ENCODE measurements at places on chromosomes 16 and 17.

DNA sequence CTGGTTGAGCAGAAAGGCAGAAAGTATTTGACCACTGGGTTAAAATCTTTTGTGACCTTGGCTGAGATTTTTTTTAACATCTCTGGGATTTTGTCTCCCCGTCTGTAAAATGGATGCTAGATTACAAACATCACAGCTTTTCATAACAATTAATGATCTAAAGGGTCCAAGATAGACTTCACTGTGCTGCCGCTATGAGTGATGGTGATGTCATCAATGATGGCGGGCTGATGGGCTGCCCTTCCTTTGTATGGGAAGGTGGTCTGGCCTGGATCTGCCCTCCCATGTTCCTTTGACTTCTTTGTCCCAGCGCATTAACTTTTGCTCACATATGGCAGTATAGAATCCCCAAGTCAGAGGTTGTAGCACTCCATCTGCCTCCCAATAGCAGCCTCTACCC lies 116.7 kb downstream of the IRX5 start:
- no peak for DNase-seq

GRCh38 chr17:66717641-66718058 lies 117.3 kb upstream of the CACNG5 start:
- no peak for DNase-seq

DNA sequence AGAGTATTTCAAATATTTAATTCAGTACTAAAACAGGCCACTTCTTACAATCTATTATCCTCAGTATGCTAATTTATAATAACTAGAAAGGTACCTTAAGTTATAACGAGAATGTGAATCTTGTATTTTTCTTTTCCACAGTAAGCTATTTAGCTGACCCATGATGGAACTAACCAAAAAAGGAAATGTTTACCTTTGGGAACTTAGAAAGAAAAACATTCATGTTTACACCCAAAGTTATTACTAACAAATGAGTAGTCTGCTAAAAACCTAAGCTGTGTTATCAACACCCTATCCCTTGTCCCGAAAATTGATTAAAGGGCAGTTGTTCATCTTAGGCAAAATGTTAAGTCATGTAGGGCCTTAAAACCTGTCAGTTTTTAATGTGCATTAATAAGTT lies 8.1 kb downstream of the GNA13 start:
- DNase-seq = no peak

- no peak for DNase-seq
Observed at GRCh38 chr16:87322833-87323726, 5.9 kb upstream of the C16orf95 start.

DNA sequence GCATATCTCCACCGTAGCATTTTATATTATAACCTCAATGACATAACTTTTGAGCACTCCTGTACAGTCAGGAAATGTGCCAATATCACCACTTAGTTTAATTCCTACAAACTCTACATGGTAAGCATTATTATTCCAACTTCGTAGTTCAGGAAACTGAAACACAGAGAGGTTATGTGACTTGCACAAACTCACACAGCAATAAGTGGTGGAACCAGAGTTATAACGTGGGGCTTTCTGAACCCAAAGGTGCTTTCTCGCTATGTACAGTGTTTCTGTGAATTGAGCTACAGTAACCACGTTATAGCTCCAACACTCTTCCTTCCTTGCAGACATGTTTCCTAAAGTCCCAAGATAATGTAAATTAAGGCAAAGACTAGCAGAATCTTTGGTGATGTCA lies 330.2 kb downstream of the GRIN2A start:
- DNase-seq = no peak

- no peak for DNase-seq
Observed at GRCh38 chr17:17474341-17474740, 2.5 kb upstream of the MED9 start.

GRCh38 chr17:47744168-47745036 lies 11.4 kb downstream of the TBX21 start:
- DNase-seq = no peak

DNA sequence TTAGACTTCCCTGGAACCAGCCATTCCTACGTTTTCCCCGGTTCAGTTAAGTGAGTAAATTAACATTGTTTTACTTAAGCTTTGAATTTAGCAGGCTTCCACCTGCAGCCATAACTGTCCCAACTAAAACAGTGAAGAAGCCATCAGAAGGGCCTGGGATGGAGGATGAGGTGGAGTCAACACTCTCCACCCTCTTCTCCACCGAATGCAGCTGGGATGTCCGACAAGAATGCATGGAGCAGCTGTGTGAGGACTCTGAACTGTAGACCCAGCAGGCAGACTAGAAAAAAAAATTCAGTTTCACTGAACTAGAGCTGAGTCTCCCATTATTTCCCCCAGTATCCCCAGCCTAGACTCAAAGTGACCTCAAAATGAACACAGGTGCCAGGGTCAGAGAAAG lies 114.8 kb downstream of the C16orf95 start:
- no peak for DNase-seq

DNA sequence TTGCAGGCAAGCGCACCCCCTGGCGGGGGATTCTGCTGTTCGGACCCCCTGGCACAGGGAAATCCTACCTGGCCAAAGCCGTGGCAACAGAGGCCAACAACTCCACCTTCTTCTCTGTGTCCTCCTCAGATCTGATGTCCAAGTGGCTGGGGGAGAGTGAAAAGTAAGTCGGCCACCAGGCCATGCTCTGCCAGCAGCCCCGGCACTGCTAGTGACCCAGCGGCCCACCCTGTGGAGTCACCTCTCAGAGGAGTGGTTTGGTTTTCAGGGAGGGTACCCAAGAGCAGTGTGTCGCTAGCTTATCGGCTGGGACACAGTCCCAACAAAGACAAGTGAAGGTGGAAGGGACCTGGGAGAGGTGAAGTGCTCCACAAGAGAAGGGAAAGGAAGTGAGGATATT lies 8.2 kb downstream of the VPS4A start:
- no peak for DNase-seq

- no peak for DNase-seq
Observed at GRCh38 chr17:13599864-13600263, 1.9 kb downstream of the HS3ST3A1 start.

DNA sequence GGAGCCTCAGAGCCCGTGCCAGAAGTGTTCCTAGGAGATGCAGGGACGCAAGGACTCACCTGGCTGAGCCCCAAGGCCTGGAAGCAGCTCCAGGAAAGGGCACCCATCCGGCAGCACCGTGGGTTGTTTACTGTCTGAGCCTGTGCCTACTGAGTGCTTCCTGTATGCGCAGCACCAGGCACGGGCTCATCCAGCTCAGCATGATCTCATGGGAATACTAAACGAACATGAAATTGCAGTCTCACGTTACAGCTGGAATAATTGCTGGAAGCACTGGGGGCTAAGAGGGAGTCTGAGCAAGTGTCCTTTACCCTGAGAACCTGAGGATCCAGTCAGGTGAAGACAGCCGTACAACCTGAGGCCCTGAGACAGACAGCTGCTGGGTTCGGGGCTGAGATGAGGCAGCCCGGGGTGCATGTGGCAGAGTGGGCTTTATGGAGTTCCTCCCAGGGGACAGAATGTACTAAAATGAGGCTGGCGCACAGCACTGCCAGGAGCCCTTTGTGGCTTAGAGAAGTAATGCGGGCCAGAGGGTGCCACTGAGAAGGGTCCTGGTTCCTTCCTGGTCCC lies 5.4 kb downstream of the CTRL start:
- no peak for DNase-seq

GRCh38 chr17:8223356-8224126 lies 13.2 kb upstream of the AURKB start:
- peak; percentile 56 for DNase-seq

GRCh38 chr16:27853101-27853500 lies 210.4 kb downstream of the GSG1L start:
- no peak for DNase-seq

DNA sequence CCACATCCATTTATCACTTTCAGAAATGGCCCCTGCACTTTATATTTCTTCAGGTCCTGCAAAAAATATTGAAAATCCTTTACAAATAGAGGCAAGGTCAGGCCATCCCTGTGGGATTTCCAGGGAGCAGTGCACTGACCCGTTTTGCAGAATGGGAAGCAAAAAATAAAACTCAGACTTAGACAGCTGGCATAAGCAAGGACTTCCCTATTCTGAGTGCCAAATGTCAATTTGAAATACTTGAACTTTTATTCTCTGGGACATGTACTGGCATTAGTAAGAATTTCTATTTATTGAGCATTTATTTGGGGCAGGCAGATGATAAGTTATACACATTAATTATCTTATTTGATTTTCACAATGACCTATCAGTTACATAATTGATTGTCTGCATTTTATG lies 32.4 kb downstream of the PRKCB start:
- DNase-seq = no peak

- DNase-seq = no peak
Observed at GRCh38 chr17:3846437-3847164, 555 bp upstream of the NCBP3 start.

All from mesothelial cell of epicardium (in vitro differentiated cells).